A549 treated with CpdA at 1 μM for 4 hours (cell line): ENCODE measurements at places on chromosomes 4 and X. TPM values are rescaled to one million over a fixed set of nuclear protein-coding genes. Genes with fewer than 3 reads are reported as not detected.

Gene ATP1B4
- 0.01 TPM in 1 of 5 replicates, not detected in the others for total RNA-seq

Gene ABLIM2
- 0.35 to 0.87 TPM (median 0.40 TPM) in 5 replicates for total RNA-seq

Gene F8A2
- total RNA-seq: not detected in 5 replicates

Gene ADH7
- total RNA-seq: not detected in 5 replicates

Gene FGF2
- 40.6 to 63.0 TPM (median 56.9 TPM) in 5 replicates for total RNA-seq

Gene SPARCL1
- not detected in 5 replicates for total RNA-seq

Gene CTPS2
- 8.8 to 11.1 TPM (median 10.1 TPM) in 5 replicates for total RNA-seq

Gene SULT1E1
- not detected in 5 replicates for total RNA-seq

Gene GNRHR
- total RNA-seq: not detected in 5 replicates

Gene EIF1AX
- total RNA-seq: 89.2 to 113 TPM (median 110 TPM) in 5 replicates

Gene ENPEP
- 0.09 to 0.21 TPM (median 0.12 TPM) in 5 replicates for total RNA-seq

Gene SLC34A2
- total RNA-seq: 0.01 to 0.03 TPM in 2 of 5 replicates, not detected in the others

Gene CTSO
- total RNA-seq: 0.79 to 1.5 TPM (median 1.0 TPM) in 5 replicates

Gene F8A3
- 0.20 to 1.4 TPM (median 1.0 TPM) in 5 replicates for total RNA-seq

Gene OTUD6A
- not detected in 5 replicates for total RNA-seq

Gene KIT
- not detected in 5 replicates for total RNA-seq

Gene SRPX
- 5.2 to 6.6 TPM (median 6.4 TPM) in 5 replicates for total RNA-seq

Gene IL1RAPL1
- total RNA-seq: 0.09 TPM in 1 of 5 replicates, not detected in the others

Gene NAP1L5
- 1.6 to 2.5 TPM (median 1.9 TPM) in 5 replicates for total RNA-seq

Gene ARX
- 0.27 to 0.37 TPM (median 0.35 TPM) in 5 replicates for total RNA-seq

Gene MID2
- 6.5 to 8.1 TPM (median 6.6 TPM) in 5 replicates for total RNA-seq

Gene DKC1
- total RNA-seq: 158 to 211 TPM (median 175 TPM) in 5 replicates

Gene CCDC110
- total RNA-seq: not detected in 5 replicates

Gene ERAS
- total RNA-seq: 0.10 TPM in 1 of 5 replicates, not detected in the others

Gene FAM241A
- total RNA-seq: 0.74 to 1.1 TPM (median 0.95 TPM) in 5 replicates

Gene FAM184B
- total RNA-seq: 0.02 to 0.06 TPM (median 0.03 TPM) in 4 of 5 replicates, not detected in the other

Gene HGFAC
- total RNA-seq: 0.09 to 0.55 TPM (median 0.16 TPM) in 5 replicates

Gene SYN1
- total RNA-seq: 0.08 to 0.50 TPM (median 0.30 TPM) in 5 replicates

Gene GIMD1
- total RNA-seq: not detected in 5 replicates

Gene RPS6KA6
- total RNA-seq: 4.3 to 7.4 TPM (median 5.9 TPM) in 5 replicates

Gene PAGE2
- total RNA-seq: not detected in 5 replicates

Gene SPATA4
- 0.18 to 0.78 TPM (median 0.20 TPM) in 3 of 5 replicates, not detected in the others for total RNA-seq

Gene SLITRK2
- 0.01 TPM in 1 of 5 replicates, not detected in the others for total RNA-seq

Gene TMA16
- total RNA-seq: 20.8 to 36.8 TPM (median 24.7 TPM) in 5 replicates

Gene SLC10A3
- total RNA-seq: 29.4 to 44.2 TPM (median 40.5 TPM) in 5 replicates

Gene GAGE10
- total RNA-seq: not detected in 5 replicates

Gene LPAR4
- not detected in 5 replicates for total RNA-seq

Gene SLC38A5
- total RNA-seq: 0.07 to 0.46 TPM (median 0.09 TPM) in 3 of 5 replicates, not detected in the others

Gene SPOCK3
- 0.10 to 0.29 TPM (median 0.20 TPM) in 5 replicates for total RNA-seq

Gene GABRG1
- total RNA-seq: not detected in 5 replicates

Gene ANXA10
- total RNA-seq: 3.5 to 5.2 TPM (median 4.3 TPM) in 5 replicates

Gene UBE2A
- total RNA-seq: 131 to 143 TPM (median 135 TPM) in 5 replicates

Gene CFAP299
- not detected in 5 replicates for total RNA-seq

Gene VCX2
- total RNA-seq: not detected in 5 replicates

Gene CSAG3
- total RNA-seq: not detected in 5 replicates

Gene DTHD1
- total RNA-seq: not detected in 5 replicates

Gene P2RY10
- total RNA-seq: not detected in 5 replicates

Gene ADGRG2
- 5.8 to 6.2 TPM (median 6.2 TPM) in 5 replicates for total RNA-seq

Gene CHRDL1
- total RNA-seq: not detected in 5 replicates

Gene SLC4A4
- 1.6 to 2.9 TPM (median 2.1 TPM) in 5 replicates for total RNA-seq

Gene NCAPG
- 26.5 to 30.1 TPM (median 27.9 TPM) in 5 replicates for total RNA-seq

Gene TMPRSS11F
- not detected in 5 replicates for total RNA-seq

Gene SSX3
- not detected in 5 replicates for total RNA-seq

Gene RIPPLY1
- 0.07 to 0.14 TPM in 2 of 5 replicates, not detected in the others for total RNA-seq
